ENCODE measurements at places on chromosomes 12 and 14. TPM values are rescaled to one million over a fixed set of nuclear protein-coding genes. Genes with fewer than 3 reads are reported as not detected.

GRCh38 chr14:65103150-65103760, 938 bp upstream of the MAX start:
- peaks cover 24% of the 10 kb centered on the region for H3K4me1 ChIP-seq
- peak; percentile 40 for DNase-seq
- peaks cover 11% of the 10 kb centered on the region for H3K36me3 ChIP-seq
- peak overlapping the region; percentile 87 for H3K4me3 ChIP-seq

DNA sequence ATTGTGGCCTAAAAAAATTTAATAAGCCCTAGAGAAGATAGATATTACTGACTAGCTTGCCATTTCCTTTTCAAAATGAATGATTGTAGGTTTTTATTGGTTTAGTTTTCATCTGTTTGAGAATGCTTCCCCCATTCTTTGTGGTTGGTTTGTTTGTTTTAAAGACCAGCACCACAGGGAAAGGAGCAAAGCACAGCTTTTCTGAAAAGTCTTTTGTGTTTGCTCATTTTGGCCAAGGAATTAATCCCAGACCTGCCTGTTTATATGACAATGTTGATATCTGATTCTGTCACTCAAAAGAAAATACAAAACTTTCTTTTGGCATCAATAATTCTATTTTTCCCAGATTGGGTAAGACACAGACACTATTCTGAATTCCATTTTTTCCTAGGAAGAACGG, 312.5 kb upstream of the FLRT2 start:
- H3K36me3 ChIP-seq: no peaks in the 10 kb centered on the region
- no peak for DNase-seq
- no peaks in the 10 kb centered on the region for H3K27me3 ChIP-seq
- H3K4me1 ChIP-seq: no peaks in the 10 kb centered on the region
- H3K4me3 ChIP-seq: no peak overlapping the region

DNA sequence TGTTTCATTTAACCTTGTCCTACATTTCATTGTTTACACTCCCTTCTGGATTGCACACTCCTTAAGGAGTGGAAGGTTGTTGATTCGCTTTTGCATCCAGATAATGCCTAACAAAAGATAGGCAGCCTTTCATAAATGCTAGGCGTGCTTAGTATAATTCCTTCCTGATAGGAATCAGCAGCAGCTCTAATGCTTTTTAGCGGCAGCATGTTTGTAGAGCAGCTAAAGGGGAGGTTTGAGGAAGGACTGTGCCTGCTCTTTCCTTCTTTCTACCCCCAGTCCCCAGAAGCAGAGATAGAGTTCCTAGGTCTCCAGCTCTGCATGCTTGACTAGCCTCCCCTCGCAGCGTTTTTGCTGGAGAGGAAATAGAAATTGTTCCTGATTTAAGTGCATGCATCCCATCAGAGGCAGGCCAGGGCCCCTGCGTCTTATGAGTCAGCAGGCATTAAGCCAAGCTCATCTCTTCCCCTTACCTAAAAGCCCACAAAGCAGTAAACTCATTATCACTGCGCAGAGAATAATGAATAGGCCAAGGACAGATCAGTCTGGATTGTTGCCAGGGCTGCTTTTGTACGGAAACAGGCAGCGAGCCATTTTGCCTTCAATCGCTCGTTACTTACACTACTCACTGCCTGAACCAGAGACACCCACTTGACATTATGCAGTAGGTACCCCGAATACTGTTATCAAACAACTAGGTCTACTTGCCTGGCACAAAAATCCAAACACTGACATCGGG, 14.0 kb upstream of the TBPL2 start:
- no peak overlapping the region for H3K27ac ChIP-seq
- no peak for DNase-seq
- no peaks in the 10 kb centered on the region for H3K27me3 ChIP-seq
- H3K36me3 ChIP-seq: no peaks in the 10 kb centered on the region
- peaks cover 8% of the 10 kb centered on the region for H3K4me1 ChIP-seq
- no peak overlapping the region for H3K4me3 ChIP-seq

The MTA1 gene
- total RNA-seq: 115 TPM
